ENCODE measurements at places on chromosomes 7 and 10.

GRCh38 chr7:28024786-28025334 is 155.7 kb downstream of the JAZF1 start:
- DNase-seq: no peak

DNA sequence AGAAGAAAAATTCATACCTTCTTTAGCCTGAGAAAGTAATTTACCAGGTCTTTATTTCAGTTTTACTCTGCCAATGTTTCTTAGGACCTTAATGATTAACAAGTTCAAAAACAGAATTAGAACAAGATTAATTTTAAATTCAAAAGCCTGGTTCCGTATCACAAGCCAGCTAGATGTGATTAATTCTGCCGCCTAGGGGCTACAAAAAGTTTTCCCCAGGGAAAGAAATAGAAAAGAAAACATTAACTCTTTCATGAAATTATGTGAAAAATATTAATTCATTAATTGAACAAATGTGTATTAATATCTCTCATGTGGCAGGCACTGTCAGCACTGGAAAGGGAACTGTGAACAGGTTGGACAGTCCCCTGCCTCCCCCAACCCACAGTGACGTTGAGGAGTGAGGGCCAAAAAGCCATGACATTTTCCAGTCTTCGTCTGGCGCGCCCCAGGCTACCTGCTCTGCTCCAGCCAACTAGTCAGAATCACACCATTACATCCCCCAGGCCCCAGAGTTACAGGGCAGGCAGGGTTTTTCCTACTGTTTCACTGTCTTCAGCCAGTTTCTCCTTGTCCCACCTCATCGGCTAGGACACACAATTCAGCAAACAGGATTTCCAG is 20.1 kb downstream of the TMEM176A start:
- no peak for DNase-seq

DNA sequence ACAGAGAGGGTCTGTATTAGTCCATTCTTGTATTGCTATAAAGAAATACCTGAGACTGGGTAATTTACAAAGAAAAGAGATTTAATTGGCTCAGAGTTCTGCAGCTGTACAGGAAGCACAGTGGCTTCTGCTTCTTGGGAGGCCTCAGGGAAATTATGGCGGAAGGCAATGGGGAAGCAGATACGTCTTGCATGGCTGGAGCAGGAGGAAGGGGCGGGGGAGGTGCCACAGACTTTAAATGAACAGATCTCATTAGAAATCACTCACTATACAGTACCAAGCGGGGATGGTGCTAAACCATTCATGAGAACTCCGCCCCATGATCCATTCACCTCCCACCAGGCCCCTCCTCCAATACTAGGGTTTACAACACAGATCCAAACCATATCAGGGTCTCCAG is 3.7 kb upstream of the CALU start:
- no peak for DNase-seq

GRCh38 chr7:158550886-158551452 is 36.7 kb downstream of the PTPRN2 start:
- DNase-seq: no peak

GRCh38 chr10:132846631-132847415 is 60.9 kb upstream of the NKX6-2 start:
- no peak for DNase-seq

DNA sequence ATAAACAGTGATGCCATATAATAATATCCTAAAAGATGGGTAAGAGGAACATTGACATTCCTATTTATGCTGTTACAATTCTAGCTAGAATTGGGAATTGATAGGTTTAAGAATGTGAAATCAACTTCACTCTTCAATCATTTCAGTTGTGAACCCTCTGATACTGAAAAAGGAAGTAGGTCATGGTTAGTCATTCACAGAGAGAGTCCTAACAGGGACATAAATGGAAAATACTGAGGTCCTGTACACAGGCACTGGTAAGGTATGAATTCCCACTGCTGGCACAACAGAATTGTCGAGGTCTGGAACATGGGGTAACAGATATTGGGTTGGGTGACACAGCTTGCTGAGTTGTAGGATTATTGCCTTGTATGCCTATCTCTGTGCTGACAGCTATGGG is 289.4 kb upstream of the LRRN3 start:
- no peak for DNase-seq

- DNase-seq: no peak
These were observed 497.4 kb downstream of the RPS24 start for GRCh38 chr10:78531088-78531487.

DNA sequence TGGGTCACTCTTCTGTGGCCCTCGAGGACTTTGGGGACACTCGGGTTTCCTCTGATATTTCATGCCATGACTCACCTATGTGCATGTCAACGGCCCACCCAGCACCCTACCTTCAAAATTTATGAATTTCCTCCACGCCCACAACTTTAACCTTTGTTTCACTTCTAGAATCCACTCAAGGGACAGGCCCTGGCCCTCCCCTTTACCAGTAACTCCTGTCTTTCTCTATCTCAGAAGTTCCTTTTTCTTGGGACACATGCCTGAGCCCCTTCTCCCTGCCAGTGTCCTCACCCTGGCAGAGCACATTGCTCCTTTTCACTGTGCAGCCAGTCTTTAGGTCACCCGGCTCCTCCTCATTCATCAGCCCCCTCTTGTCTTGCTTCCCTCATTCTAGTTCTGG is 282.5 kb upstream of the KLF6 start:
- no peak for DNase-seq

- no peak for DNase-seq
These were observed 391.7 kb upstream of the KLF6 start for GRCh38 chr10:4176500-4177281.

GRCh38 chr10:86785968-86786367 is 29.5 kb downstream of the BMPR1A start:
- no peak for DNase-seq

DNA sequence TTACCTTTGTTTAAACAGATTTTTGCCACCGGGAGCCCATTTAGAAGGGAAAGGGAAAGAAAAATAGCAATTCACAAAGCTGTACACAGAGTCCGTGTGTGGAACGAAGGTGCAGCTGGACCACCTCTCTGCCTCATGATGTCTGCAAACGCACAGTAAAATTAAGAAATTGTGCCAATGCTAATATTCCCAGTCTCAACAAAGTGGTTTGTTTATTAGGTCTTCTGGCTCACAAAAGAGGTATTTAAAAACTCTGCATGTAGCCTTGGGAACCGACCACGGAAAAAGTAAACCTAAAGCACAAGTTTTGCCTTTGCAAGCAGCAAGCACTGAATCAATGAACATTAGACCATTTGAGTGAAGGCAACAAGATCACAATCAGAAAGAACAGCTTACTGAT is 57.7 kb downstream of the CREB3L2 start:
- DNase-seq: no peak

GRCh38 chr7:121882731-121883130 is 9.8 kb downstream of the PTPRZ1 start:
- DNase-seq: no peak

DNA sequence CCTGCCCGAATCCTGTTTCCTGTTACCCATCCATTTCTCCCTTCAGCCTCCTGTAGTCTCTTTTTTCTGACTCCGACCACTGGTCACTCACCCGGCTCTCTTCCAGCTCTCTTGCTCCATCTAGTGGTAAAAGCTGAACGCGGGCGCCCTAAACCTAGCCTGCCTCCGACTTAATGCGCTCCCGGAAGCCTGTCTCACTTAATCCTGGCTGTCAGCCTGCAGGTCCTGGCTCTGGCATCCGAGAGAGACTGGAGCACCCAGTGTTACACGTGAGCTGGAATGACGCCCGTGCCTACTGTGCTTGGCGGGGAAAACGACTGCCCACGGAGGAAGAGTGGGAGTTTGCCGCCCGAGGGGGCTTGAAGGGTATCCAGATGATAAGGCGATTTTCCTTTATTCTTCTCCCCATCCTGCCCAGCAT is 10.3 kb downstream of the SUMF2 start:
- DNase-seq: peak; percentile 32

DNA sequence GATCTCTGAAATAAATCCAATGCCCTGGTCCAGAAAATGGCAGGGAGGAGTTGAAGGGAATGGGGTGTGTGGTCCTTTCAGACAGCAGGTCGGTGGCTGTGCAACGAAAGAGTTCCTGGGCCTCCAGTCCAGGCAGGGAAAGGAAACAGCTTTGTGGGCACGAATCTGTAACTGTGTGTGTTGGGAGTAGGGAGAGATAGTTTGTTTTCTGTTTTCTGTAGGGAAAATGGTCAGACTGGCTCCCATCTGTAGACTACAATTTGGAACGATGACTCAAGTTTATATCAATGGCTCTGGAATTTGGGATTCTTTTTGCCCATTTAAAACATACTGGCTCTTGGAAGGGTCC is 2.6 kb upstream of the HOXA9 start:
- no peak for DNase-seq

GRCh38 chr7:101684983-101685330 is 55.9 kb upstream of the MYL10 start:
- DNase-seq: no peak

DNA sequence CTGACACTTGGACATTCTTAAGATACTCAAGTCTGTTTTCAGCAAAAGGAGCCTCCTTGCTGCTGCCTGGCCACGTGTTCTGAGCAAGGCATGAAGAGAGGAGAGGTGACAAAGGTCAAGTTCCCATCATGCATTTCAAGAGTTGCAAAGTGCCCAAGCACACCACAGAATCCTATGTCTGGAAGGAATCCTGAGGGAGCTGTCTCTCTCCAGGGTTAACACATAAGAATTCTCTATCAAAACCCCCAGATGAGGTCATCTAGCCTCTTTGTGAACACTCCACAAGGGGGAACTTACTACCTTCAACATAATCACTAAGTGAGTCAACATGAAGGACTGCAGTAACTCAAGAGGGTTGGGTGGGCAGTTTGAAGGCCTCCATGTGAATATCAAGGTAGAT is 155.5 kb downstream of the RNF216 start:
- DNase-seq: no peak

- DNase-seq: no peak
These were observed 28.2 kb downstream of the SKIDA1 start for GRCh38 chr10:21497177-21497807.
